Activated T-helper 1 cell treated with Interleukin-2 at 50 U/mL for 16 hours (primary cell): ENCODE measurements at places on chromosomes 12 and 14.

GRCh38 chr12:70784042-70784668, 136.4 kb downstream of the PTPRR start:
- no peak for DNase-seq

DNA sequence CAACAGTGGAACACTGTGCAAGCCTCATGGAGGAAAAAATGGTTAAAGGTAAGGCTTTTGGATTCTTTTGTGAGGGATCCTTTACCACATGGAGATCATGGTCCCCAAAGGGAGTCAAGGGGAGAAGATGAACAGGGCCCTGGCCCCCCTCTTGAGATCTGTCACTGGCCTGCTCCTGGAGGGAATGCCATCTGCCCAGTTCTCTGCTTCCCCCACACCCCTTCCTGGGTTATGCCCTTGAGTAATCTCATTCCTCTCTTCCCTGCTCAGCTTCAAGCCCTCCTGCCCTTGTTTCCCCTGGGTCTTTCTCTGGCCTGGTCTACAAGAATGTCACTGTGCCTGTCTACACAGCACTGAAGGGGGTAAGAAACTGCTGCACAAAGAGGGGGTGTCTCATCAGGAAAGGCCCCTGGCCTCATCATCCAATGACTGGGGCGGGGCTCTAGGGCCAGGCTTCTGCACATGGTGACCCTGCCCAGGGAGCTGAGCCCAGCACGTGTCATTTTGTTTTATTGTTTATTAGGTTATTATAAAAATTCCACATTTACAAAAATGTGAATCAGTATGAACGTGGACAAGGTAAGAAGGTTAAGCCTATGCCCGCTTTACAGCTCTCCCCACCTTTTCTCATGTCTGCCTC, 30.3 kb downstream of the PIGH start:
- DNase-seq, result no peak

DNA sequence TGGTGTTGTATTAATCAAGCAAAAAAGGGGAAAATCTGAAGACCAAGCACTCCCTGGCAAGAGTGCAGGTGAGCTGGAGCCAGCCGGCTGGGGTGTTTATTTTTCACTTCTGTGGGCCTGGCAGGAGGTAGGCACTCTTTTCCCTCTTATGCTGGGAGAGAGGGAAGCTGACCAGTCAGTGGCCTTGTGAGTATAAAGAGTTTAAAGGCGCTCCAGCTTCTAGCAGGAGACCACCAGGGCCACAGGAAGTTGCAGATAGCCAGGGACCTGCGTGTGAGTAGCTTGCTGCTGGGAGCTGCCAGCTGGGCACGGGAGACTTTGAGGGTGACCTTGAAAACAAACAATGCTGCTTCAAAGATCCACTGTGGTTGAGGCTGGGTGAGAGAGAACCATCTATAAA, 217.4 kb upstream of the PWP1 start:
- DNase-seq, result no peak

- no peak for DNase-seq
These were observed 596.3 kb upstream of the MGAT4C start for GRCh38 chr12:86852451-86852850.

GRCh38 chr12:114916541-114916940, 232.6 kb upstream of the TBX3 start:
- DNase-seq, result no peak

GRCh38 chr12:49346659-49347310, at the start of gene DNAJC22:
Gene DNAJC22, plus strand, starts transcription at chr12:49346888. Its CDS starts 1,985 bp downstream, at chr12:49348873.
- DNase-seq, result no peak

DNA sequence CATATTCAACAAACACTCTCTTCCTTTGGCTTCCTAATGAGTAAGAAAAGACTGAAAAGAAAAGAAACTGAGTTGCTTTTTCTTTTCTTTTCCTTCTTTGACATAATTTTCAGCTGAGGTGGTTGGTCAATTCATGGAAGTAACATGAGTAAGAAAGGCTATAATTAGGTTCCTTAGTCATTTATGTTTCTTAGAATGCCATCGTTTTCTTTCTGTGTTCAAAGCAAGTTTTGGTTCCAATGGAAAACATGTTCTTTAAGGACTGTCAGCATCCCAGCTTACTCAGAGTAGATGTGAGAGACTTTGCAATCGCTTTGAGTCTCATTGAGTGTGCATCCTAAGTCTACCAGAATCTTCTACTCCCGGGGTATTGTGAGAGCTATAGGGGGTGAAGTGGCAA, 882.4 kb downstream of the DIO2 start:
- DNase-seq, result no peak

DNA sequence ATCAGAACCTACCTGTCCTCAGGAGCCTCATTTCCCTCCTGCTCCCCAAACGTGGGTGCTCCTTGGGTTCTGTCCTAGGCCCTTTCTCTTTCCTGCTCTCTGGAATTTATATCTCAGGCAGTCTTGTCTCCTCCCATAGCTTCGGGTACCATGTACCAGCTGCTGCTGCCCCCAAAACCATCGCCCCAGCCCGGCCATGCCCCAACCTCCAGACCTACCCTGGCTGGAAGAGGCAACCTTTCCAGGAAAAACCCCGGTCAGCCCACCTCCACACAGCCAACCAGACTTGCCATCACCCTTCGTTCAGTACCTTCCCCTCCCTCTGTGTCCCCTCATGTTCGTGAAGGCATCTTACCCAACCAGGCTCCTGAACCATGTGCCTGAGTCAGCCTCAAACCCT, 165.1 kb downstream of the CALM1 start:
- DNase-seq, result no peak
